ENCODE measurements at places on chromosomes 5 and 9.

DNA sequence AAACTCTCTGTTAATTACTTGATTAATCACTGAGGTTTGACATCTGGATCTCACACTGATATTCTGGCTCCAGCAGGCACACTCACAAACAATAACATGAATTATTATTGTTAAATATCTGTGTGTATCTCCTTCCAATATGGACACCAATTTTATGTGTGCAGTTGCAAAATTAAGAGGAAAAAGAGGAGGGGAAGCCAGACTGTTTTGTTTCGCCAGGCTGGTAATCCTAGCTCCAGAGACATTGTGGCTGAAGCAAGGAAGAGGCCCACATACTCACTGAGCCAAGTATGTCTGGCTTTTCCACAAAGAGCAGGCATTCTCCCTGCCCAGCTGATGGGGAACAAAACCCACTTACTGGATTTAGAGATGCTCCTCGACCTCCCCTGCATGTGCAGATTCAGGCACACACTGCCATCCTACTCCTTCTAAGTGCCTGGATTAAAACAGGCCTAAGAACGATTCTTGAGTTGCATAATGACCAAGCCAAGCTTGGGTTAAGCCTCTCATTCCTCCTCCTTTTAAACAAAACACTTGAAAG, 181.9 kb downstream of the ESM1 start:
- DNase-seq, result peak; percentile 30

GRCh38 chr9:132383462-132383883, 23.2 kb downstream of the TTF1 start:
- DNase-seq, result no peak

DNA sequence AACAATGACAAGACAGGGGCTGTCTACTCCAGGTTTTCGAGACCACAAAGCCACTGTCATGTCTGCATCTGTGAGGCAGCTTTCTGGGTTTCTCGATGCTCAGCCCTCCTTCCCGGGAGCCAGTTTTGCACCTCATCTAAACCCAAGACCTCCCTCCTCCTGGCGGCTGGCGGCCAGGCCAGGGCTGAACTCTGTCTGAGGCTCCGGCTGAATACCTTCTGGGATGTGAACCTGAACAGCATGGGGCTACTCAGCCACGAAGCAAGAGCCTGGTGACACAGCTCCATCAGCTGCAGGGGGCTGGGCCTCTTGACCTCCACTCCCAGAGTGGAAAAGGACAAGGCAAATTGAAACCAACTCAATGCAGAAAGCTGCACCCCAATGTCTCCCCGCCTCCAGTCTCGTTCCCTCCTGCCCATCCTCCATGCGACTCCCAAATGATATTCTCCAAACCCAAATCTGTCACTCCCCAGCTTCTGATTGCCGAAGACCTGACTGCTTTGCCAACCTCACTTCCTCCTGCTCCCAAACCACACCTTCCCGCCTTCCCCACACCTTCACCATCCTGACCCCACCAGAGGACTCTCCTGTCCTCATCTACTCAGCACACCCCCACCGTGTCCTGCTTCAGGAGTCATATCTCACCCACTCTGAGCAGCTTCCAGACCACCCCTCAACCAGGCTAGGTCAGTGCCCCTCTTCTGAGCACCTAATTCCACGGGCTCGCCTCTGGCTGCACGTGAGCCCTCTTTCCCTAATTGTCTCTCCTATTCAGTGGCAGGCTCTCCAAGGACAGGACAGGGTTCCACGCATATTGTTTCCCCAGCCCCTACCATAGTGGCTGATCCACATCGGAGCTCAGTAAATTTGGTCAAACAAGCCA, 4.5 kb downstream of the ANKS6 start:
- peak; percentile 13 for DNase-seq

- DNase-seq, result peak; percentile 35
Measured at GRCh38 chr5:43000111-43000840, 39.8 kb downstream of the ANXA2R start.

DNA sequence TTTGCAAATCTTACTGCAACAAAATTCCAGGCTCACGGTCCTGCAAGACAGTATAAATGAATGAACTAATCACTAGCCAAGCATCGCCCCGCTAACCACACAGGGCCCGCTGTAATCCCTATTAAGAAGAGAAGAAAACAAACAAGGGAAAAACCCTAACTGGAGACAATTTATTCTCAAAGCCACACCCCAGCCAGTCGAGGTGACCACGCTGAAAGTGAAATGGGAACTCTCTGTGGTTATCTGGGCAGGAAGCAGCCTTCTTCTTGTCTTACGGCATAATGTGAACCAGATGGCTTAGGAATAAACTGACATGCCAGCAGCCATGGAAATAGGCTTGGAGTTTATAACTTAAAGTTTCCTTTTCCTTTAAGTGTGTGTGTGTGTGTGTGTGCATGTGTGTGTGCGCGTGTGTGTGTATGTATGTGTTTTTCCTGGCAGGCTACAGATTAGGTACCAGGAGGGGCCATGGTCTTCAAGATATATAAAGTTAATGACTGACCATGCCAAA, 120.2 kb downstream of the SEMA6A start:
- peak; percentile 91 for DNase-seq

- DNase-seq, result no peak
Measured at GRCh38 chr5:58107704-58108103, 352.2 kb downstream of the PLK2 start.

DNA sequence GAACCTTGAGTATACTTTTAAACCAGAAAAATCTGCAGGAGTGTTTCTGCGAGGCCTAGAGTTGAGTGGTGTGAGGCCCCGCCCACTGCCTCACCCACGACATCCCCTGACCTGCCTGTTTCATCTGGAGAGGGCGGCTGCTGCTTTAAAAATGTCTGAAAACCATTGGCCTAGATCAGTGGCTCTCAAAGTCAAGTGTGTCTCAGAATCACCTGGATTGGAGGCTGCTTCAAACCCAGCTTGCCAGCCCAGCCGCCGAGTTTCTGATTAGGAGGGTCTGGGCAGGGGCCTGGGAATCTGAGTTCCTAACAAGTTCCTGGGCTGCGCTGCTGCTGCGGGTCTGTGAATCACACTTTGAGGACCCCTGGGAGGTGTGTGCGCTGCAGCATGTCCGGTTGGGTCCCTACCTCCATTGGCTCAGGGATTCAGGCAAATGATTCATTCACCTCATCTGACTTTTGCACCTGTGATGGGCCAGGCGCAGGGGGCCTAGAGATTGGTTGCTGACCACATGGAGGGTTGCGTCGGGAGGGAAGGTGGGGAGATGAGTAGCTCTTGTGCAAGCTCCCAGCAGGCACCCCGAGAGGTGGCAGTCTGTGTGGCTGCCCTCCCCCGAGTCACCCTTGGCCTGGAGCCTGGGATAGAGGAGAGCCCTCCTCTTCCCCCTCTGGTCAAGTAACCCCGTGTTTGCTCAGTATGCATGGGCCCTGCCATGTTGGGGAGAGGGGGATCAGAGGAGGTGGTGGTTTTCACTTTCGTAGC, 27.6 kb upstream of the HMCN2 start:
- no peak for DNase-seq

GRCh38 chr5:52977264-52977897, 11.8 kb upstream of the ITGA2 start:
- DNase-seq, result no peak
